ENCODE measurements at places on chromosomes 6 and 20.

DNA sequence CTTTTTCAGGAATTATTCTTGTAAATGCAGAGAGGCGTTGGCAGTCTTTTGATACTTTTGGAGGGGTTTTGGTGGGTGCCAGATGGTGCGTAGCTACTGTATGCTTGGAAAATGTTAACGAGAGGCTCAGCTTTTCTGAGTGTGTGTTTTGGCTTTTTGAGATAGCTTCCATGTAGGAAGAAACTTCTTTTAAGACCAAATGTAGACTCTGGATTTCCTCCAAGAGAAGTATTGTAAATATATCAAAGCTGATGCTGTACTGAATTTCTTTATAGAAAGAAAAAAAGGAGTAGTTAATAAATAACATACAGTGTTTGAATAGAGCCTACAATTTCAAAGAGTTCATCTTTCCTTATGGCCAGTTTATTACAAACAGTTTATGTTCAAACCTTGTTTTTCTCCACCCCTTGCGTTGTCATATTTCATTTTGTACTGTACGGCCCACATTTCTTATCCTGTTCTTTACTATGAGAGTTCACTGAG lies 16.7 kb downstream of the TIAM2 start:
- no peak for DNase-seq

DNA sequence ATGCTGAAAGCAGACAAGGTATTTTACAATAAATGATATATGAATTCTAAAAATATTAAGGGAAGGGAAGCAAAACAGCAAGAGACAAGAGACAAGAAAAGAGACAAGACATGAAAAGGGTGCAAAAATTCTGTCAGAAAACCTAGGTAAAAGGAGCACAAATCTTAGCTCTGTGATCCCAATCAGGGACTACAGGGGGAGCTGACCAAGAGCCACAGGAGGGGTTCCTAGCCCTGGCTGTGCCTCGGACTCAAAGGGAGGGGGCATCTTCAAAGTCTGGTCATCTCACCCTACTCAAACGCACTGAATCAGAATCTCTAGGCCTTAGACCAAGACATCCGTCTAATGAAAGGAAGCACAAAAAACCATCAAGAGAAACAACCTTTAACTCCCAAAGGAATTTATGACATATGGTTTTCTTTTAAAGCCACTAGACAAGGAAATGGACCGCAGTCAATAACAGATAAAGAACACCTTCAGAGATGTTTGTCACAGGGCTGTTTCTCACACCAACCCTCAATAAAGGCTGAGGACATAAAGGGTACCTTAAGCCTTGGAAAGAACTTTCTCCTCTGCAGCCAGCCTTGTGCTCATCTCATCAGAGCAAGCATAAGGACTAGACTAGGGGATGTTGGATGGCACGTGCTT lies 130.4 kb upstream of the CDYL start:
- no peak for DNase-seq

- no peak for DNase-seq
Measured at GRCh38 chr20:19867940-19868371, 109.9 kb downstream of the RIN2 start.

- no peak for DNase-seq
Measured at GRCh38 chr6:157456524-157456829, 75.5 kb downstream of the ZDHHC14 start.

DNA sequence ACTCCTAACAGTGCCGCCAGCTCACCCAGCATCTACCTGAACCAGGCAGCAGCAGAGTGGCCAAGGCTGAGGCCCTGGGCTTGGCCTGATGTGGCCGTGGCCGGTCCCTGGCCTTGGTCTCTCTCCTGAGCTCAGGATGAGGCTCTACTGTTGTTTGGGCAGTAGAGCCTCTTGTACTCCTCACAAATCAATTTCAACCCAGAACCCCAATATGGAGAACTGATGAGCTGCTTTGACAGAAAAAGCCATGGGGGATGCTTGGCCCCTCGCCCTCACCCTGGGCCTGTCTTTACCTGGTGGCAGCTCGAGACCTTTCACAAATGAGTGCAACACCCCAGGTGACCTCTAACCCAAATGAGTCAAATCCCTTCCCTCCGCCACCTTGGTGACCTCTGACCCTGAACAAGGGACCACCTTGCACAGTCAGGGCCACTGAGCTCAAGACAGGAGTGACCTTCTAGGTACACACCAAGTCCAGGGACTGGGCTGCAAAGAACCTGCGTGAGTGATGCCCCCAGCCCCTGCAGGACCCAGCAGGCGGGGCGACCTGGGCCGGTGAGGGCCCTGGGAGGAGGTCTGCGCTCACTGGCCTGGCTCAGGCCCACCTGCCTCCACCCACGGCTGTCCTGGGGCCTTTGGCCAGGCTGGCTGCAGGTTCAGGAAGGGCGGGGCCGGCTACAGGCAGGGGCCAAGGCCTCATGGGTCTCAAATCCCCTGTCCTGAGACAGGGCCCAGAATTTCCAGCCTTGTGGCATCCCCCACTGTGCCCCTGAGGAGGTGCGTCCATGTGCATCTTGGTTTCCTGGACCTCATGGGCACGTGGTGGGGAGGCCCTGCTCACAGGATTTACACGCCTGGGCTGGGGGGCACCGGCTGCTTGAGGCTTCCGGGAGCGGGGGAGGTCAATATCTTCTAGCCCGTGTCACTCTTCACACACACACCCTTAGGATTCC lies 30.2 kb downstream of the PSMG4 start:
- DNase-seq = no peak

GRCh38 chr20:22905658-22906057 lies 129.5 kb upstream of the SSTR4 start:
- no peak for DNase-seq

- no peak for DNase-seq
Measured at GRCh38 chr20:41524980-41525613, 93.1 kb downstream of the CHD6 start.

DNA sequence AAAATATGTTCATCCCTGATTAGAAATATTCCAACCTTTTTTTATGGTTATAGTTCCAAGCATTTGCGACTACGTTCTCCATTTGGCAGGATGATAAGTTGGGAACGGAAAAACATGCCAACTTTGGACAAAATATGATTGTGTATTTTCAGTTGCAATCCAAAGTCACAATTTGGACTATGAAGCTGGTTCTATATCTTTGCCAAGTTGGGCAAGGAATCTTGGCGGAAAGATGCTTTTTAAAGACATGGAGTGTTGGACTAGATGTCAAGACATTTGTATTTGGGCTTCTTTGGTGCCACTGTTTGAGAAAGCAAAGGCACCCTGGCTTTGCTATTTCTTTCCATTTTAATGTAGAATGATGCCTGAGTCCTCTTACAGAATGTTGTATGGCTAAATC lies 33.3 kb upstream of the JAG1 start:
- no peak for DNase-seq

DNA sequence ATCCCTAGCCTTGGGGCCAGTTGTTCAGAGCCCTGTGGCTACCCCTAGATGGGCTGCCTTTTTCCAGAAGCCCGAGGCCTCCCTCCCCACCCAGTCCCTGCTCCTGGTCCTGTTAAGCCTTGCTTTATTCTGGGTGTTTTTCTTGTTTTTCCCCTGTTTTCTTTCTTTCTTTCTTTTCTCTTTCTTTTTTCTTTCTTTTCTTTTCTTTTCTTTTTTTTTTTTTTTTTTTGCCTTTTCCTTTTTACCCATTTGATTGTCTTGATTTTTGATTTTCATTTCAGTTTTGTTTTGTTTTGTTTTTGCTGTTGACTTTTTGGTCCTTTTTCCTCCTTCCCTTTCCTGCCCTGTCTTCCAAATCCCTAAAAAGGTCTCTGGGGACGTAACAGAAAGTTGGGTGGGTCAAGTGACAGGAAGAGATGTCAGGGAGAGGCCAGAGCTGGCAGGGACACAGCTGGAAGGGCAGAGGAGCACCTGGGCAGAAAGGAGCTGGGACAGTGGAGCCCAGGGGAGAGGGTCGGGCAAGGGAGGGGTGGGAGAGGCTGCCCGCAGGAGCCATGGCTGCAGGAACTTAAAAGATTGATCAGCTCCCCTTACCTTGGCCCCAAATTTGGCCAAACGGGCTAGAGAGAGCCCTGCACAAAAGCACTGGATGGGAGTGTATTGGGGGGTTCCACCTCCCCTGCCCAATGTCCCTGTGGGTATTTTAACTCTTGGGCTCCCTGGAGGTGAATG lies 27.6 kb downstream of the MYH7B start:
- DNase-seq = no peak

GRCh38 chr20:60263725-60264709 lies 305.8 kb downstream of the CDH26 start:
- DNase-seq = no peak

DNA sequence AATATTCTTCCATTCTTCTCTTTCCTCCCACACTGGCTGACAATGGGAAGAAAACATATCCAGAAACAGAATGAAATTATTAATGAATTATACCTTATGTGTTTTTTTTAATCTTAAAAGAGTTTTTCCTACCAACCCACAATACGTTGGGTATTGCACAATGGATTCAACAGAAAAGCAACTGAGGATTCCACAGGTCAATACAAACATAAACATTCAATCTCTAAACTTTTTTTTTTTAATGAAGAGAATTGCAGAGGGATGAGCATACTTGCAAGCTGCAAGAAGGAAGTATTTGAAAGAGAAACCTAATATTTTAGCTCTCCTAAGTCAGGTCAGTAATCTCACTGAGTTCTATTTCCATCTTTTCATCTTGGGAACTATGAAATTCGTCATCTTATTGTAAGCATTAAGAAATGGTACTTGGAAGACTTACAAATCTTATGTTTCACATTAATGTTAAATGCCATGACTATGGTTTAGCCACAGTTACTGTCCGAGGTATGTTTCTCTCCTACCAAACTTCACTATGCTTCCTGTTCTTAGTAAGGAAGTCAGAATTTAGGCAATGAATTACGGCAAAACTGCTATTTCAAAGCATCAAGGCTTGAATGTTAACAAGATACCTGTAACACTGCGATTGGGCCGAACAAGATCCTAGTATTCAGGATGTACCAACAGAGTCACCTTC lies 100.8 kb downstream of the HIVEP2 start:
- DNase-seq = no peak

DNA sequence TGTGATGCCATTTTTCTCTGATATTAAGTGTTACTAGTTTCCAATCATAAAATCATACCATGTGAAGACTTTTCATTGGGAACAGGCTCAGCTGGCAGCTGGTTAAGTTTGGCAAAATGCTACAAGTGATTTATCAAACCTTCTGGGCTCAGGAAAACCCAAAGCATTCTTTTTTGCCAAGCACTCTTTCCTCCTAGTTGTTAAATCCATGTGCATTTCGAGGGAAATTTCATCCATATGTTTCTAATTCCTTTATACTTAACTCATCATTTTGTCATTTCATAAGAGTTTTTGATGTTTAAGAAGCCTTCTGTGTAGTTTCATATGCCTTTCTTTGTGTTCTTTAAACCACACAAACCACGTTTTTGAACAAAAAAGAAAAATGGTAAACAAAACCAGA lies 217.6 kb upstream of the PDE10A start:
- no peak for DNase-seq

DNA sequence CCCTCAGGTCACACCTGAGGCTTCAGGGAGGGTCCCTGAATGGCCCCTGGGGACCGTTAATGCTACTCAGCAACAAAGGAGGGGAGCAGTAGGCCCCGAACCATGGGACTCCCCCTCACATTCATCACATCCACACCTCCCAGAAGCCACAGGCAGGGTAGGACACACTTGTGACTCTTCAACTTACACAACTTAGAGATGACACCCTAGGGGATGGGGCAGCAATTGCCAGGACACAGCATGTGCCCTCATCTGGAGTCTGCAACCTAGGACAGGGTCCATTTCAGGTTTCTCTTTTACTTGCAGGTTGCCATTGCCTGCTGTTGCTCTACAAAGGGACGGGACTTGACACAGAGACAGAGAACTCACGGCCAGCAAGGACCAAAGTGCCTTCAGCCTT lies 770 bp downstream of the ULBP3 start:
- no peak for DNase-seq

DNA sequence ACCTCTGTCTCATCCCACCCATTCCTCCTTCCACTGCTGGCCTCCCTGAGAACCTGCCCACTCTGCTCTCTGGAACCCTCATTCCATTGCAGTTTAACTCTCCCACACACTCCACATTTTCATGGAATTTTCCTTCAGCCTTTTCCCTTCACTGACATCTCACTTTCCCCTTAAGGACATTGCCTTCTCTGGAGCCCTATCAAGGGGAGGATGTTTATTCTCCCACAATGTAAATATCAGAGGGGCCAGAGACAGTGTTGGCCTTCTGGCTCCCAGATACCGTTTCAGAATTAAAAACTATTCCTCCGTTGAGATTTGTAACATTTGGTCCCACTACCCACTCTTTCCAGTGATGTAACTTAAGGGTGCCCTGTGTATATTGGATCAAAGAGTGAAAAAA lies 199.5 kb upstream of the KCNK16 start:
- DNase-seq = no peak

DNA sequence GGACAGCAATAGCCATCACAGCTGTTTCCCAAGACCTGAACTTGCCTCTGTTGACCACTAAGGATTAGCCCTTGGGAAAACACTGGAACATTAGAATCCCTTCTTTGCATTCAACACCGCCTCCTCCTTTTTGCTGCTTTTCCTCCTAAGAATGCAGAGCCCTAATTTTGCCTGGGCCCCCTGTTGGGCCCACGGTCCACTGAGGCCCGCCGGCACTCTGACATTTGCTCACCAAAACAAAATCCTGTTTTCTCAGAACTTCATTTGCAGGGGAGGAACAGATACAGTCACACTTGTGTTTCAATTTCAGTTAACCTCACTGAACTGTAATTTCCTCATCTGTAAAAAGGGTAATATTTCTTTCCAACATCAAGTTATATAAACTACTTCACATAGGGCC lies 116.0 kb upstream of the JARID2 start:
- no peak for DNase-seq

GRCh38 chr6:14784596-14785492 lies 461.0 kb upstream of the JARID2 start:
- DNase-seq = peak; percentile 7

DNA sequence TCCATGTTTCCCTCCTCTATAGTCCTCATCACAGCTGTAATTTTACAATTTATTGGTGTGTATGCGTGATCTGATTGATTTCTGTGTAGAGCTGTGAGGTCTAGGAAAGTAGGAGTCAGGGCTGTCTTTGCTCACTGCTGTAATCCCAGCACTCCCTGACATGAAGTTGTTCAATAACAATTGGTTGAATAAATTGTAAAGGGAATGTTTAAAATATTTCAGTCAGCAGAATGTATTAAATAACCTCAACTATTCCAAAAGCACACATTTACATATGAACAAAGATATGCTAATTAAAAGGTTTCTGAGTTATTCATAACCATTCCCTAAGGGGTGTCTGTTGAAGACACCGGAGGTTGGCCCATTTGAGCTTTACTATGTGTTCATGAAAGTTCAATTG lies 31.5 kb downstream of the NOX3 start:
- DNase-seq = no peak

- no peak for DNase-seq
Measured at GRCh38 chr20:17511401-17511800, 19.8 kb downstream of the BFSP1 start.

DNA sequence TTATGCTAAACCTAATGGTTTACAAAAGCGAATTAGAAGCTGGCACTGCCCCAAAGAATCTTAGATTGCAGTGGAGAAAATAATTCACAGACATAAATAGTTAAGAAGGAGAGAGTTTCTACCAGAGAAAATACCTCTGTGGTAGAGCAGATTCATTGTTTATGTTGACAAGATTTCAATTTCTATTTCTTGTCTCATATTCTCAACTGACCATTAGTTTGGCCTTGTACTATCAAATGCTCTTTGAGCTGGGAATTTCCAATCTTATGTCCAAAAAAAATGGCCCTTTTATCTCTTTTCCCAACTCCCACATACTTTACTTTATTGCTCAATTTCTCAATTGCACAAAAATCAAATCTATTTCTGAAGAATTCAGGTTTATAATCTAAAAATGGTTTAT lies 804.1 kb upstream of the CITED2 start:
- DNase-seq = no peak

GRCh38 chr20:59246691-59247400 lies 53.6 kb upstream of the EDN3 start:
- no peak for DNase-seq

Measured in CD4-positive, alpha-beta T cell treated with Interleukin-15 for 4 hours (primary cell).